H54 (cell line): ENCODE measurements at places on chromosomes 2 and 18.

- no peak for DNase-seq
Measured at GRCh38 chr18:28198620-28199019, 21.7 kb upstream of the CDH2 start.

GRCh38 chr2:208006337-208006736, 19.0 kb downstream of the PLEKHM3 start:
- DNase-seq, result no peak

- DNase-seq, result no peak
Measured at GRCh38 chr2:134282629-134283400, 28.9 kb downstream of the MGAT5 start.

- peak; percentile 43 for DNase-seq
Measured at GRCh38 chr2:208064220-208064961, 39.1 kb upstream of the PLEKHM3 start.

GRCh38 chr2:231530099-231531011, at the start of gene NMUR1:
Gene NMUR1, minus strand, starts transcription at chr2:231530445. Its CDS starts 84 bp downstream, at chr2:231530361.
- DNase-seq, result no peak

GRCh38 chr2:9631878-9632700, 1.3 kb upstream of the YWHAQ start:
- DNase-seq, result no peak

DNA sequence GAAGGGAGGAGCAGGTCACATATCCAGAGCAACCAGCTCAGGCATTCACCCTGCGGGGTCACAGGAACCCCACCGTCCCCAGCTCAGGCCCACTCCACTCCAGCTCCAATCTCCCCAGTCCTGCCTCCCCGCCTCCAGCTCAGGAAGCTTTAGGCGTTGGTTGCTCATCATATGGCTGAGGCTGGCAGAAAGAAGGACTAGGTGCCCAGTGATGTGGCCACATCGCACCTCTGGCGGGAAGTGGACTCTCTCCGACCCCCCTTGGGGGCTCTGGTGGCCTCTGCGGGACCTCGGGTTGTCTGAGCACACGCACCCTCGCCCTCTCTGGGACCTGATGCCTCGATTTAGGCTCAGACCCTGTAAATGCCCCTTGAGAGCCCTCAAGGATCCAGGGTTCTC, 187.7 kb downstream of the ZFP36L2 start:
- DNase-seq, result no peak

DNA sequence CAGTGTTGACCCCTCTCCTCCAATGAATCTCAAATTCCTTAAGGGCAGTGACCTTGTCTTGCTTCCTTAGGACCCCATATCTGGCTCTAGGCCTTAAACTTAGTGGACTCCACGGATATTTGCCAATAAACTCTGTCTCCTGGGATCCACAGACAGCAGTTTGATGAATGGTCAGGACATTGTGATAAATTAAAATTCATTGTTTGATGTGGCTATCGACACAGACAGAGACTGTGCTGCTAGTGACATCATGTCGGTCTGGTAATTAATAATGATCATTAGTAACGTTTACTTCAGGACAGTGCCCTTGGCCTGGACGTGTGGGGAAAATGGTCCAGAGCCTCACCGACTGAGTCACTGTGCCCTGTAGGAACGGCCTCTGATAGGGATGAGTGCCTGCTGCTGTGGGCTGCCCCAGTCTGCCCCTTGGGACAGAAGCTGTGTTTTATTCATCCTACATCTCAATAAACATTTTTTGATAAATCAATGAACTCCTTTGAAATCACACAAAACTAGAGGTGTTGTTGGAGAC, 5.2 kb upstream of the SLC35F6 start:
- no peak for DNase-seq

DNA sequence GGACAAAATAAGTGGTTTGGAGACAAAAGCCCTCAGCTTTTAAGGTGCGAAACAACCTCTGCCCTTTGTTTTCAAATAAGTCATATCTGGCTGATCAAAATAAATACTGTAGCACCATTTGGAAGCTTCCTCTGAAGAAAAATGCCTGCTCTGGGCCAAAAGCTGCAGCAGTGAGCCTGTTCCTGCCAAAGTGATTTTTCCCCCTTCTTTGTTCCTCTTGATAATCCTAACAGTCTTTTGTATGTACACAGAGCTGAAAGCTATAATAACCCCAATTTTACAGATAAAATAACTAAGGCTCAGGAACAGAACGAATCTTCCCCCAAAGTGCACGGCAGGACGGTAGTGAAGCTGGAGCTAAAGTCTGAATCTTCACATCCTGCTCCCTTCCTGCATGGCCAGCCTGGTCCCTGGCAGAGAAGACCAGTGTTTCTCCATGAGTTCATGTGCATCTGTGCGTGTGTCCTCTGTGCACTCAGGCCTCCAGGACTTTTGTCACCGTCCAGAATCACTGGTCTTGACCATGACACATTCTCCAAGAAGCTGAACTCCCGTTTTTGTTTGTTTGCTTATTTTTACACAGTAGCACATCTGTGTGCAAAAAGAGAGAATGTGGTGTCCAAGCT, 2114.1 kb upstream of the PIK3C3 start:
- DNase-seq, result no peak
